NCI-H446 (cell line): ENCODE measurements at places on chromosomes 2 and 18.

GRCh38 chr2:32064713-32065112 is 1.4 kb downstream of the SPAST start:
- no peak for DNase-seq

DNA sequence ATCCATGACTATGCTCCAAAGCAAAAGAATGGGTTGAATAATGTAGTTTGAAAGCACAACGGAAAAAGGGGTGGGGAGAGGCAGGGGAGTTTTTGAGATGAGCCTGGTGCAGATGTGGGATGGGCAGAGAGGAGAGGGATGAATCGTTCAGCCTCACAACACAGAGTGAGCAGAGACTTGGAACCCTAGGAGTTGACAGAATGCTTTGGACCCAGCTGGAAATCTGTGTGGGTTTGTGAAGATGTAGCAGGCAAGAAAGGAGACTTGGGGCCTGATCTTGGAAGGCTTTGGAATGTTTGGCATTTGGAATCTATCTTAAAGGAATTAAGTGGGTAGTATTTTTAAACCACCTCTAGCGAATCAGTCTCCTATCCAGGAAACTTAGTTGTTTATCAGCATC is 66.0 kb upstream of the KCTD1 start:
- DNase-seq: no peak

DNA sequence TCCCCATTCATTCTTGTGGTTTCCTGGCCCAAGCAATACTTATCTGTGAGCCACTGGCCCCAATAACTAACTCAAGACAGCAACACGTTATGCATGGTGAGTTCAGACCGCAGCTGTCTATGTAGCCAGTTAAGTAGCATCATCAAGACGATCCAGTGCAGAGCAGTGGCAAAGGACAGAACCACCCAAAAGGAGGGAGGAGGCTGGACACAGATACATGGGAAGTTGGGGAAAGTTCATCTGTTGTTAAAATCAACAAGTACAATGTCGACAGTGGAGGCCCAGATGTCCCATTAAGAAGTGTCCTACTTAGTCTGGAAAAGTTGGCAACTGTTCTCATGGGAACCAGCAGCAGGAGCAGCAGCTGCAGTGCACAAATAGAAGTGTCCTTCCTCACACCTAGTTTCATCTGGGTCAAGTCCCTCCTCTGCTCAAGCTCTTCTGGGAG is 106.9 kb upstream of the THOC1 start:
- DNase-seq: no peak

GRCh38 chr2:169670215-169670651 is 24.0 kb downstream of the CFAP210 start:
- DNase-seq: no peak

- DNase-seq: no peak
Measured at GRCh38 chr18:73924836-73925235, 222.8 kb downstream of the FBXO15 start.

GRCh38 chr2:241153616-241154015 is 3.3 kb downstream of the PPP1R7 start:
- DNase-seq: no peak

- DNase-seq: no peak
Measured at GRCh38 chr2:155643056-155643775, 689.3 kb downstream of the NR4A2 start.

- no peak for DNase-seq
Measured at GRCh38 chr2:188032306-188032705, 259.4 kb upstream of the GULP1 start.

DNA sequence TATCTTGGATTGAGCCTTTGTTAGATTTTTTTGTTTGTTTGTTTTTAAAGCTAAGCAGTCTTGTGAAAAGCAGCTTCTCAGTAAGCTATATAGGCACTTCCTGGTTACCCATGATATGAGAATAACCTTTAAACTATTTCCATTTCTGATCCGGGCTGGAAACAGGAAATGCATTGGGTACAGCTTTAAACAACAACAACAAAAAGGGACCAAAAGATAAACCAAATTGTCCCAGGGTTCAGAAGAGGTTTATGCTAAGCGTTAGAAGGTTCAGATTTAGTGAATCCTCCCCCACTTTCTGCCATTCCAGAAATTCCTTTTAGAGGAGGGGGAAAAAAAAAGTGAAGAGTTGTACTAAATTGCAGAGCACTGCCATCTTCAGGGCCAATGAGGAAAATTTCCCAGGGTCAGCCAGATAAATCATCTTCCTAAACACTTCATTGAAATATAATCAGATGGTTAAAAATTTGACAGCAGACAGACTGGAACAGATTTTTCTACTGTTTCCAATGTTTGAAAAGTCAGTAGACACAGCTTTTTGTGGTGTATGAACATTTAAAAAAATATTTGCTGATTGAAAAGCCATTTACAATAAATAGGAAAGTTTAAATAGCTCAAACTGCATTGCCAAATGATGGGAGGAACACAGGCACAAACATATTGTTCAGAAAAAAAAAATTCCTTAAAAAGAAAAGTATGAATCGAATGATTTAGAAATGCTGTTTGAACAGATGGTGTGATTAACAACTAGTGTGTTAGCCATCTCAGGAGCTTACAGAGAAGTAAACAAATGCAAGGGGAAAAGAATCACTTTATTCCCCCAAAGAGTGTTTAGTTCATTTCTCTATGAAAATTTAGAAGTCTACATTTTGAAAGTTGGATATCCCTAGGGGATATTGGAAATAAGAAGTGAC is 189.9 kb upstream of the TANK start:
- peak; percentile 67 for DNase-seq

DNA sequence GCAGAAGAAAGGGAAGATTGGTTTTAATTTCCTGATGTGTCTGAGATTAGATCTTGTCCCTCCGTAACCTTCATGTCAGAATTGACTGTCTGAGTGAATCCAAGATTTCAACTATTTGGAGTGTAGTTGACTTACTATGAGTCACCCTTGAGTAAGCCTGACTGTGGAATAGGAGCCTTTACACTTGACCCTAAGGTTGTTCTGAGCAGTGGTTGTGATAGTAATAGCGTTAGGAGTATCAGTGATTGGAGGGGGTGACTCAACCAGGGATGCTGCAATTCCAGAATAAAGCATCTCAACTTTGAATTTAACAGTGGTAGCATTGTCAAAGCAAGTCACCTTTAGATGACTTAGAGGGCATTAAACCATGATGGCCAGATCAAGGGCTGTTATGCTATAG is 979.5 kb upstream of the FAM98A start:
- no peak for DNase-seq

DNA sequence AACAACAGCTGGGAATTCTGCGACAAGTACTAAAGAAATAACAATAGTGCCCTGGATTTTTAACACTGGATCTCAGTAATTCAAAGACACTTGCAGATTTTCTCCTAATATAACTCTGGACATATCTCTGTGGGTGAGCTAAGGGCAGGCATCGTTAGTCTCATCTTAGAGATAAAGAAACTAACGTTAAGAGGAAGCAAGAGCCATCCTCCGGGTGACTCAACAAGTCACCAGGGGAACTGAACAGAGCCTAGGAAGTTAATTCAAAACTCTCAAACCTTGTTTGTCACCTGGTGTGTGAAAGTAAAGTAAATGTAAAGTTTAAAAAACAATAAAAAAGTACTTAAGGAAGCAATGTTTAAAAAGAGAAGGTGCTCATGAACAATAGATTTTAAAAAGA is 41.6 kb upstream of the NRP2 start:
- DNase-seq: no peak

- no peak for DNase-seq
Measured at GRCh38 chr2:165827921-165828276, 33.9 kb upstream of the GALNT3 start.

GRCh38 chr2:17518212-17519154 is at the start of gene RAD51AP2:
Gene RAD51AP2 (minus strand): TSS chr2:17518440. CDS start chr2:17518415, 25 bp downstream.
- peak; percentile 84 for DNase-seq

- no peak for DNase-seq
Measured at GRCh38 chr18:48929941-48930713, 20.6 kb downstream of the SMAD7 start.

GRCh38 chr2:151716721-151717120 is 17.6 kb downstream of the NEB start:
- DNase-seq: no peak

DNA sequence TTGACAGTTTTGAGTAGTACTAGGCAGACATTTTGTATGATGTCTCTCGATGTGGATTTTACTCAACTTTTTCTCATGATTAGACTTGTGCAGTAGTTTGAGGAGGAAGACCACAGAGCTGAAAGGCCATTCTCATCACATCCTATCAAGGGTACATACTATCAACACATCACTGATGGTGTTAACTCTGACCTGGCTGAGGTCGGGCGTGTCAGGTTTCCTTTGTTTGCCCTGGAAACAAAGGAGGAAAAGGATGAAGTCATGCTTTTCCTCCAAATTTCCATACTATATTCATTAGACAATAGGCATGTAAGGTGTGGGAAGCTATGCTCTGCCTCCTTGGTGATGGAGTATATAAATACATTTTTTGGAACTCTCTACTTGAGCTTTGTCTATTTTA is 211.1 kb downstream of the DSEL start:
- DNase-seq: no peak

GRCh38 chr2:176595986-176596385 is 326.7 kb downstream of the MTX2 start:
- no peak for DNase-seq

DNA sequence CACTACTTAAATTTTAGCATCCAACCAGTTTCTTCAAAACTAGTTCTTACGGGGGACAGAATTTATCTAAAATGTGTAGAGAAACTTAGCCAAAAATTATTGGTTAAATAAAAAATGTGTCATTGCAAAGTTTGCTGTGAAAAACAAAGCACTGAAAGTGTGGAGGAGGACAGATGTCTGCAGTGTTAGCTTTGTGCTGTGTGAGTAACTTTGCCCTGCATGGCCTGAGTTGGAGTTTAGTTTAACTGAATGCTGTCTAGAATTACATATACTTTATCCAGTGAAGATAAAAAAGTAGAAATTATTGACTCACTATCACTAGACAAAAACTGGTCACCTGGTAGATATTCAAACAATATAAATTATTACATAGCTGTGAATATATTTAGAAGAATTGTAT is 1225.2 kb upstream of the CELF4 start:
- DNase-seq: no peak

GRCh38 chr2:16155766-16156165 is 215.4 kb downstream of the MYCN start:
- no peak for DNase-seq

DNA sequence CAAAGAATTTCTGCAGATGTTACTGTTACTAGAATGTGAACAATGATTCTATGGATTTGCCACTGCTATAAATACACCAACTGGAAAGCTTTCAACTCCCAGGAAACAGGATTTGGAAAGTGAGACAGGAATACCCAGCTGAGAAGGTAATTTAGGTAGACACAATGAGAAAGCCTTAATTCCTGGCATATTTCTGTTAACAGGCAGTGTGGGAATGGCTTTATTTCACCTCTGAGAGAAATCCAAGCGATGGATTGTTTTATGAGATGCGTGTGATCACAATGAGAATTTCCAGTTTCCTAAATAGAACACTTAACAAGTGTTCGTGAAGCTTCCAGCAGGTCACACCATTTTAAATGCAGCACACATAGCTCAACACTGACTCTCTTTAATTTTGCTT is 133.0 kb downstream of the SLC8A1 start:
- no peak for DNase-seq

DNA sequence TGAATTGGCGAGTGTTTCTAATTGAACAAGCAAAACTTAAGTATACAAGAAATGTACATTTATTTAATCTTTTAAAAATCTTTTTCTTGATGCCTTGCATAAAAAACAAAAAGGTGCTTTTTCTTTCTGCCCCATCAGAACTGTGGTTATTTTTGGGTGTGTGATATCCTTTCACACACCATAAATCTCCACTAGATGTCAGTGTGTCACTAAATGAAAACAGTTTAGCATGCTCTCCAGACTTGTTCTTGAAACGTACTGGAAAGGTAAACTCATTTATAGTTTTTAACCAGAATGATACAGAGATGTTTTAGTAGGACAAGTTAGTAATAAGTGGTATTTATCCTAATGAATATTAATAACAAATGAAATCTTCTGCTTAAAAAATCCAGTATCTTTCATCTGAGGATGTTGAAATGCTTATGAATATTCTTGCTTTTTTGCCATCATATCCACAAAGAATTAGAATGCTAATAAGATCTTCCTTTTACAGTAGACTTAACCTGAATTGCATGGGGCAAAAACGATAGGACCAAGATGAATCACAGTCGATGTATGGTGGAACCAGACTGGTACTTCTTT is 96.8 kb downstream of the UBE2E3 start:
- peak; percentile 27 for DNase-seq

DNA sequence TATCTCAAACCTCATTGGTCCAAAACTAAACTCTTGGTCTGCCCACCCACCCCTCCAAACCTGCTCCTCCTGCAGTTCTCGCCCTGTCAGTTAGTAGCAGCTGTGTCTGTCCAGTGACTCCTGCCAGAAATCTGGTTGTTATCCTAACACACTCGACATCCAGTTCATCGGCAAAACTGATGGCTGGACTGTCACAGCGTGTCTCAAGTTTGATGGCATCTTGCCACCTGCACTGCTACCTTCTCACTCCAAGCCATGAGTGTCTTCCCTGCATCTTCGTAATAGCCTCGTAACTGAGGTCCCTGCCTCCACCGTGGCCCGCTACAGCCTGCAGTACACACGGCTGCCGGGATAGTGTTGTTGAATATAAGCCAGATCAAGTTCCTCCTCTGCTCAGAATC is 470.1 kb upstream of the RAB12 start:
- no peak for DNase-seq

GRCh38 chr18:58314284-58314683 is 270.3 kb downstream of the NEDD4L start:
- DNase-seq: peak; percentile 40

DNA sequence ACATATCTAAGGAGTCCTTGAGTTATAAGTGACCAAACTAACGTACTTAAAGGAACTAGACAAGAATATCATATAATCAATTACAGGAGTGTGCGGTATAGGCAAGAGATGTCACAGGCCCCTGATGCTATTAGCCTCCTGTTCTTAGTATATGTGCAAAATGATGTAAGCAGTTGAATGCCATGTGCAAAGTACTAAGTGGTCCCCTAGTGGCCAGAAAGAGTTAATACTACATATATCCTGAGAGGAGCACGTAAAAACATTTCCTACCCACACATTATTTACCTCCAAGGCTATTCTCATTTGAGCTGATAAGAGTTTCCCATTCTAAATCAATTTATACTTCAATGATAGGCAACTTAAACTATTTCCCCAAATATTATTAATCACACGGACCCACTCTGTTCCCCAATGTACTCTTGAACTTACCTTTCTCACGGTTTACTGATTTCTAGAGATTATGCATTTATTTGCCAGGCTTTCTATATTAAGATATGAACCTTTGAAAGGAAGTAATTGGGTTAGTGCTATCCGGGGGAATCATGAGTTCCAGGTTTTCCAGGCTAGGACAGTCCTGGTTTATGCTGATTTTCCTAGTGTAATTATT is 158.0 kb upstream of the KLHL14 start:
- DNase-seq: peak; percentile 32

- no peak for DNase-seq
Measured at GRCh38 chr2:74951211-74951754, 7.2 kb upstream of the POLE4 start.
